ENCODE measurements at places on chromosomes 1 and 21.
A peak's percentile ranks its signal among the peaks of the same experiment; 100 is the strongest.

- DNase-seq, result no peak
These were observed 28.3 kb downstream of the CDCP2 start for GRCh38 chr1:54124472-54124871.

GRCh38 chr1:100921110-100921706, 25.3 kb downstream of the SLC30A7 start:
- DNase-seq, result peak; percentile 60

DNA sequence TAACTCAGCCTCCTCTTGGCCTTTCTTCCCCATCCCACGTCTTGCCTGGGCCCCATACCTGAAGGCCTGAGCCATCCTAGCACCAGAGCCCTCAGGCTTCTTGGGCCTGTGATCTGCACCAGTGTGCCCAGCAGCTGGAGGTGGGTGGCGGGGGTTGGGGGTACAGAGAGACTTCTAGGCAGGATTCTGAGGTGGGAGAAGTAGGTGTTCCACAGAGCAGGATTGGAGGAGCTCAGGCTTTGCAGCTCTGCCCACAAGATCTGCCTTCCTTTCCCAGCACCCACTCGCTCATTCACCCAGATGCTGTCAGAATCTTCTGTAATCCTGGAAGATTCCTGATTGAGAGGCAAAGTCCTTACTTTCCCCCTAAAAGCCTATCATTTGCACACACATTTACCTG, 10.0 kb upstream of the GJB5 start:
- DNase-seq, result no peak

GRCh38 chr1:19359357-19359756, 47.2 kb downstream of the SLC66A1 start:
- DNase-seq, result no peak

- no peak for DNase-seq
These were observed 425.0 kb downstream of the SMYD3 start for GRCh38 chr1:246081856-246082668.

DNA sequence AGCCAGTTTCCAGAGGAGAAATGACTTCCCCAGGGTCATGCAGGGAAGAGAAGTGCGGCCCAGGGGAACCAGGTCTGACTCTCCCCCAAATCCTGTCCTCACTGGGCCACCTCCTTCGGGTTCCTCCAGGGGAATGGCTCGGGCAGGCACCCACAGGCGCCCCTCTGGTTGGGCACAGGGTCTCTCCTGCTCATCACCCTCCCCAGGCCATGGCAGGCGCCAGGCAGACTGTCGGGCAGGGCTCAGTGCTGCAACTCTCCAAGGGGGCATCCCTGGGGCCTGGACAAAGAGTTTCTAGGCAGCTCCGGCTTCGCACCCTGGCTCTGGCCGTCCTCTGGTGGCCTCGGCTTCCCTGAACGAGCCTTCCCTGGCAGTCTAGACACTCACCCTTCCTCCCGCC, 75.6 kb downstream of the MEGF6 start:
- no peak for DNase-seq

- DNase-seq, result no peak
These were observed 12.6 kb upstream of the RSPO1 start for GRCh38 chr1:37647281-37647680.

DNA sequence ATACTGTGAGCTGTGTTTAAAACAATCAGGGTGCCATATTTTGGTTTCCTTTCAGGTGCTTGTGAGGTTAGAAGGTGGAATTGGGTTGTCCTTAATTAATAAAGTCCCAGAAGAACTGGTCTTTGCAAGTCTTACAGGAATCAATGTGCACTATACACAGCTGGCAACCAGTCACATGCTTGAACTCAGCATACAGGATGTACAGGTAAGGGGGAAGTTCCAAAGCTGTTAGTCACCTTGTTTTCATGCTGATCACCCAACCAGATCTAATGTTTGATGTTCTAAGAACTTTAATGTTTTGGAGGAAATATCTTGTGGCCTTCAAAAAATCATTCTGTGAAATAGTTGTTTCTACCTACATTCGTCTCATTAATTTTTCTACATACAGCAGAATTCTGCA, 156.3 kb downstream of the VPS13D start:
- no peak for DNase-seq

GRCh38 chr1:194004146-194004545, 817.7 kb upstream of the B3GALT2 start:
- no peak for DNase-seq

- DNase-seq, result no peak
These were observed 53.2 kb downstream of the C1orf198 start for GRCh38 chr1:230814949-230815692.

DNA sequence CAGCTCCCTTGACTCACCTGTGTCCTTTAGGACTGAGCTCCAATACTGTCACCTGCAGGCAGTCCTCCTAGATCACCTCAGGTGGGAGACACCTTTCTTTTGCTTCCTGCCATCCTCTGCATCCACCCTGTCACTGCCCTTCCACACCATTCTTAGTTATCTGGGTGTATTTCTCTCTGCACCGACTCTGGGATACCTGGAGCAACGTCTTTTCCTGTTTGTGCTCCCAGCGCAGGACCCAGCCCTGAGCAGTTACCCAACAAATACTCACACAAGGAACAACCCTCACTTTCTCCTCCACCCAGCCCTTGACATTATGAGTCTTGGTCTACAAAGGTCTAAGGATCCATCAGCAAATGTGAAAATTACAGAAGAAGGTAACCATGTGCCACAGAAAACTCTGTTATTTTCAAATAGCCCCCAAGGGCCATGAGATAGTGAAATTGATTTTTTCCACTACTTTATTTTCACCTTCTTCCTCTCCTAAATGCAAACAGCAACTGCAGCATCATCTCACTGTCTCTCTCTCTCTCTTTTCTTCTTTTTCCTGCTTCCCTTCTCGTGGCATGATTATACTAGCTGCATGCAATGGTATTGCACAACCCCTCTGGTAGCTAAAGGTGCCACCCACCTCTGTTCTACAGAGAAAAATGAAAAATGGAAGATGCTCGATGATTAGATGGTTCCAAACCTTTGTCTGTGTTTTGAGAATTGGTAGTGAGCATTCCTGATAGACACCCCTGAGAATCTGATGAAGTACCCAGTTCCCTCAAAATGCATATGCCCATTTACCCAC, 89.0 kb downstream of the MIS18A start:
- no peak for DNase-seq

- peak; percentile 46 for DNase-seq
These were observed 68.1 kb upstream of the AK4 start for GRCh38 chr1:65079941-65080340.

GRCh38 chr1:211280910-211281309, 21.7 kb downstream of the RCOR3 start:
- DNase-seq, result no peak

- DNase-seq, result no peak
These were observed 1677.1 kb downstream of the KCNT2 start for GRCh38 chr1:194931166-194931565.

- no peak for DNase-seq
These were observed 58.9 kb downstream of the CD46 start for GRCh38 chr1:207810606-207811295.

DNA sequence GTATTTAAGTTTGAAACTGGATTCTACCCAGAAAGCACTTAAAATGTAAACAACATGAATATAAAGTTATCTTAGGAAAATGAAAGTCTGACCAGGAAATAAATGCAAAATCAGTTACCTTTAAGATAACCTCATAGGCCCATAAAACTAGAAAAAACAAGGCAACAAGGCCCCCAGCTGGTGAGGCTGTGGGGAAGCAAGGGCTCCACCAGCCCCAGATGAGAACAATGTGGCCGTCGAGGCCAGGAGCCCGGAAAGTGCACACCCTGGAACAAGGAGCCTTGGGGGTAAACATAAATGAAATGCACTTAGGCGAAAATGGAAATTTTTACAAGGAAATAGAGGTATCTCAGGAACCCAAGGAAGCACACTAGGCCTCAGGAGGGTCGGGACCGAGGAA, 37.9 kb upstream of the BMP8B start:
- DNase-seq, result no peak

- DNase-seq, result no peak
These were observed 794.4 kb upstream of the TMPRSS15 start for GRCh38 chr21:19197950-19198349.

DNA sequence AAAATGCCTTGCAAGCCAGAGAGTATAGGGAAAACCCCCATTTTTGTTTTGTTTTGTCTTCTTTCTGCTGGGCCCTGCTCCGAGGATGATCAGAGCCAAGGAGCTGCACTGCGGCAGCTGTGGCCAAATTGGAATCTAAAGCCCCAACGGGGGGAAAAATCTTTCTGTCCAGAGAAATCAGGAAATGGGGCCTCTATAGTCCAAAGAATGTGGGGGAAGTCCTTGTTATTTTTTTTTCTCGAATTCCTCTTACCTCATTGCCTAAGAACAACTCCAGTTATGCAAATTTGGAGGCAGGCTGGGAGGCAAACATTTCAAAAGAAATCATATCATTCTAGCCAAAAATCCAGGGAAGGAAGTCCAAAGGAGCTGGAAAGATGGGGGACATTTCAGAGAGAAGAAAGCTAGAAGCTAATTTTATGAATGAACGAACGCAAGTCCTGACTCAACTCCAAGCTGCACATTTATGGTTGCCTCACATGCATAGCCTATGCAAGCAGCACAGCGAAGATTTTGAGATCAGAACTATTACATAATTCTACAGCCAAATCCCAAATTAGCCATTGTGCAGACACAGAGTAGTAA, 263.2 kb downstream of the KCTD3 start:
- DNase-seq, result no peak

Measured in fibroblast of skin of back (primary cell).